ENCODE measurements at places on chromosomes 4 and X.

DNA sequence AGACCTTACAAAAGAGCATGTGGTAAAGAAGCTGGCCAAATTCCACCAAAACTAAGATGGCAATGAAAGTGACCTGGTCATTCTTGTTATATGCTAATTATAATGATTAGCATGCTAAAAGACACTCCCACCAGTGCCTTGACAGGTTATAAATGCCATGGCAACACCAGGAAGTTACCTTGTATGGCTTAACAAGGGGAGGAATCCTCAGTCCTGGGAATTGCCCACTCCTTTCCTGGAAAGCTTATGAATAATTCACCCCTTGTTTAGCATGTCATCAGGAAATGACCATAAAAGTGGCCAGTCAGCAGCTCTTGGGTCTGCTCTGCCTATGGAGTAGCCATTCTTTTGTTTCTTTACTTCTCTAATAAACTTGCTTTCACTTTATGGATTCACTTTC lies 87.9 kb downstream of the UPRT start:
- DNase-seq = no peak

DNA sequence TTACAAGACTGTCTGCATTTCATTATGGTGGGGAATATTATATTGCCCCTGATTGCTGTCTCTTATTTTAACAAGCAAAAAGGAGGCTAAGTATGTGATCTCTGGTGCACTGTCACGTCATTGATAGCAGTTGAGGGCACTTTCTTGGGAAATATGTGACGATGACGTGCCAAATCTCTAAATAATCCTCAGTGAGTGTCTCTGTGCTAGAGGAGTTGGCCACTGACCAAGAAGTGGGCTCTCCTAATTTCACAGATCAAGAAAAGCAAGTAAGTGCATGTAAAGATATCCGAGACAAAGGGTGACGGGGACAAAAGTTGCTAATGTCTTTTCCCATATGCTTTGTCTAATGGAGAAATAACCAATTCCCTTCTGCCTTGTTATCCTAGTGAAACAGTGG lies 487.4 kb upstream of the TENM3 start:
- no peak for DNase-seq

GRCh38 chr4:142579443-142579842 lies 266.7 kb downstream of the INPP4B start:
- DNase-seq = no peak

GRCh38 chrX:16836371-16836770 lies 33.8 kb downstream of the RBBP7 start:
- DNase-seq = no peak

GRCh38 chr4:105509291-105509690 lies 35.4 kb upstream of the PPA2 start:
- DNase-seq = no peak

DNA sequence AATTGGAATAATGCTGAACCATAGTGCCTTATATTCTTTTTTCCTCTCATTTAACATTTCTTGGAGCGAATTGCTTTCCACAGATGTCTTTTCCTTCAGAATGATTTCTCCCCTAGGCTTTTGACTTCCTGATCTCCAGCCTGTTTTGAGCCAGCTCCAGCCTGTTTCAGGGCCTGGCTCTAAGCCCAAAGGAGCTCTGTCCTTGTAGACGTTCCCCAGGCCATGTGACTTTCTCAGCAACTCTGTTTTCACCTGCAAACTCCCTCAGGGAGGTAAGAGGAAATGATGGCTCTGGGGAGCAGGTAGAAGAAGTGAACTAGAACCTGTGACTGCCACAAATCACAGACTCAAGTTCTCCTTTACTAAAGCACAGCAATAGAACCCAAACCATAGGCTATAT lies 89.1 kb downstream of the AKAP4 start:
- DNase-seq = no peak

GRCh38 chr4:73507541-73507940 lies 26.0 kb downstream of the AFM start:
- DNase-seq = no peak

DNA sequence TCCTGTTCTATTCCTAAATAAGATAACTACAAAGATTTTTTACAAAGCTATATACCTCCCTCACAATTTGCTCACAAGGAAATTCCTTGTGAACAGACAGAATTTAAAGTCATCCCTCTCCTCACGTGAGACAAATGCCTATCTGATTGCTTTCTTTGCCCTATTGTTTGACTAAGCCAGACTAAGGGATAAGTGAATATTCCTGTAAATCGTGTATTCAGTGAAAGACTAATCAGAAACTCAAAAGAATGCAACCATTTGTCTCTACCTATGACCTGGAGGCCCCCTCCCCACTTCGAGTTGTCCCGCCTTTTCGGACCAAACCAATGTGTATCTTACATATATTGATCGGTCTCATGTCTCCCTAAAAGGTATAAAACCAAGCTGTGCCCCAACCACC lies 15.3 kb upstream of the ZBTB33 start:
- DNase-seq = no peak

DNA sequence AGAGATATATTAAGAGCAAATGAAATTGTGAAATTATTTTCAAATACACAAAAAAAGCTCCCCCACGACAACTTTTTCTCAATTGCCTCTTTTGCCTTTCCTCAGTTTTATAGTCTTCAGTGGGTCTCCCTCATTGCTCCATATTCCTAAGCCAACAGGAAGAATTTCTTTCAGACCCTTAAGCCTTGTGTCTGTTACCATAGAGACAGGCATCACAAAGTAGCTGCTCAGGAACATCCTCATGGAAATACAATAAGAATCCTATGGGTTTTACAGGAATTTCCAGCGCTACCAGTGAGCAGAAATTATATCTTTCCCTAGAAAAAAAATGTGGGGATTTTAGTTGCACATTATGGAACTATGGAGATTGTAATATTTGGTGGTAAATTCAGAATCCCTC lies 121.9 kb upstream of the DMD start:
- DNase-seq = no peak

DNA sequence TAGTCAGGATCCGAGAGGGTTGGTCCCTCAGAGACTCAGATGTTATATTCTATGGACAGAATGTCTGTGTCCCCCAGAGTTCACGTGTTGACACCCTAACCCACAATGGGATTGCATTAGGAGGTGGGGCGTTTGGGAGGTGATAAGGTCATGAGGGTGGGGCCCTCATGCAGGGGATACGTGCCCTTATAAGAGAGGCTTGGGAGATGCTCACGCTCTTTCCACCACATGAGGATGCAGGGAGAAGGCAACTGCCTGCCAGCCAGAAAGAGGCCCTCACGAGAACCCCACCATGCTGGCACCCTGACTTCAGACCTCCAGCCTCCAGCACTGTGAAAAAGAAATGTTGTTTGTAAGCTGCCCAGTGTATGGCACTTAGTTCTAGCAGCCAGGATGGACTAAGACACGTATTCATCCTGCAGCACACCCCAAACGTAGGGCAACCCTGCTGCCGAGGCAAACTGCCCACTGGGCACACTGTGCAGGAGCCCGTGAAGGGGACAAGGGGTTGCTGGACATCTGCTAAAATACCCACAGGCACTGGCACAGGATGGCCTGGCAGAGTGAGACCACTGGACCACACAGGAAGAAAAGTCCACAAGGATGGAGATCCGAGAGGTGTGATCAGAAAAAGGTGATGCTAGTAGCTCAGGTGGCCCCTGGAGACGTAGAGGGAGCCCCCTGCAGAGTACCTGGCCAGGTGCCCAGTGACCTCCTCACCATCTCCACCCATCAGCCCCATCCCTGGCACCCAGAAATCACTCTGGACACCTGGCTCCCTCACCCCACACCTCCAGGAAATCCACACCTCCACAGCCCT lies 62.7 kb downstream of the HTRA3 start:
- DNase-seq = no peak

GRCh38 chr4:102503831-102504786 lies 3.0 kb downstream of the NFKB1 start:
- DNase-seq = no peak

GRCh38 chr4:69833251-69833650 lies 26.7 kb downstream of the SULT1E1 start:
- no peak for DNase-seq

GRCh38 chr4:121200795-121201472 lies 36.8 kb upstream of the TNIP3 start:
- no peak for DNase-seq

DNA sequence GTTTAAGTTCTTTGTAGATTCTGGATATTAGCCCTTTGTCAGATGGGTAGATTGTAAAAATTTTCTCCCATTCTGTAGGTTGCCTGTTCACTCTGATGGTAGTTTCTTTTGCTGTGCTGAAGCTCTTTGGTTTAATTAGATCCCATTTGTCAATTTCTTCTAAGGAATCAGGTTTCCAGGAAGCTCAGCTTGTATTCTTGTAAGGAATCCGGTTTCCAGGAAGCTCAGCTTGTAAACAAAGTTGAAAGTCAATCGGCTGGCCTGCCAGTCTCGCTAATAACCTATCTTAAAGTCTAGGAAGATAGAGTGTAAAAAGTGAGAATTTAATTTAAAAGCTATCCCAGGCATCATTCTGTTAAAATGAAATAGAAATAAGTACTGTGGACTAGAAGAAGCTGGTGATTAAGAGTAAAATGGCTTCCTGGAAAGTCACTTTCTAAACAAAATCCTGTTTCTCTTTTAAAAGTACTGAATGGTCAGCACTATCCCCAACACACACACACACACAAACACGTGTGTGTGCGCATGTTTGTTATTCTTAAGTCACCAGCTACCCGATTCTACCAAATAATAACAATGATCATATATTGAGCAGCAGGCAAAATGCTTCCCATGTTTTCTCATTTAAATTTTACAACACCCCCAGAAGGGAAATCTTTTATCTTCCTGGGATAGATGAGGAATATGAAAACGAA lies 171.7 kb downstream of the PAPSS1 start:
- no peak for DNase-seq

DNA sequence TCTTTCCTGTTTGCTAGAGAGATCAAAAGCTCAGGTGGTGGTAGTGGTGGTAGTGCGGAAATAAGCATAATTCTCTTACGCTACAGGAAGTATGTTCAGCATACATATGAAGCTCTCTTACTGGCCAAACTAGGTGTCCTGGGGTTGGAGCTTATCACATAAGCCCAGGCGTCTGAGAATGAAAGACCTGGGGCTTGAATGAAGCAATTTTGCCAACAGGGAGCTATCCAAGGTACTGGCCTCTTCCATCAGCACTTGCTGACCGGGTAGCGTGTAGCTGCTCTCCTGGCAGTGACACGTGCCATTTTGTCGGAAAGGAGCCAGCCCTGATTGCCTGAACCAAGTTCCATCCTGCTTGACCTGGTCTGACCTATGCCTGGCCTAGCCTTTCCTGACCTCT lies 65.9 kb upstream of the HPF1 start:
- no peak for DNase-seq

DNA sequence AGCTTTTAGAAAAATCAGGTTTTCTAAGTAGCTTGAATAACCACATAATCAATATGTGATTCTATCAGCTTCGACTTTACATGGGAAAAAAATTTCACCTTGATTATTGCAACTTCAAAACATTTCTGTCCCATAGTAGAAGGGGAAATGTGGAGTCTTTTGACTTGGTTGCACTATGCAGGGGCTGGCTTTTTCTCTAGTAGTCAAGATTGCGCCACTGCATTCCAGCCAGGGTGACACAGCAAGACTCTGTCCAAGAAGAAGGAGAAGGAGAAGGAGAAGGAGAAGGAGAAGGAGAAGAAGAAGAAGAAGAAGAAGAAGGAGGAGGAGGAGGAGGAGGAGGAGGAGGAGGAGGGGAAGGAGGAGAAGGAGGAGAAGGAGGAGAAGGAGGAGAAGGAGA lies 84.9 kb downstream of the MAML3 start:
- no peak for DNase-seq

DNA sequence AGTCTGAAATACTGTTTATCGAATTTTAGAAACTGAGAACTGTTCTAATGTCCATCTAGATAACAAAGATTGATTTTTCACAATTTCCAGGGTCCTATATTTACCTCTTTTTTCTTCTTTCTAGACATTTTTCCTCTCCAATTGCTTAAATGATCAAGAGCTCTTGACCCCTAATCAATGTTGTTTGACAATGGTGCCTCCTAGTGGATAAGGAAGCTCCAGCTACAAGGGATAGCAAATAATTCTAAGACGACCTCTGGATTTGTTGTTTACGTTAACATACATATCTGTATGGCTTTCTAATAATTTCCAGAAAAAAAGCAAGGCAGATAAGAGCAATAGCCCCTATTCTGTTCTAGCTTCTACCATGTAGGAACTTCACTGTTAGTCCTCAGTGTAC lies 35.8 kb downstream of the GPR82 start:
- no peak for DNase-seq

- DNase-seq = no peak
These were observed 32.8 kb upstream of the FGF2 start for GRCh38 chr4:122793811-122794210.

GRCh38 chrX:31547416-31547815 lies 475.6 kb upstream of the FTHL17 start:
- DNase-seq = no peak

GRCh38 chrX:45596188-45596808 lies 395.6 kb upstream of the DIPK2B start:
- no peak for DNase-seq

DNA sequence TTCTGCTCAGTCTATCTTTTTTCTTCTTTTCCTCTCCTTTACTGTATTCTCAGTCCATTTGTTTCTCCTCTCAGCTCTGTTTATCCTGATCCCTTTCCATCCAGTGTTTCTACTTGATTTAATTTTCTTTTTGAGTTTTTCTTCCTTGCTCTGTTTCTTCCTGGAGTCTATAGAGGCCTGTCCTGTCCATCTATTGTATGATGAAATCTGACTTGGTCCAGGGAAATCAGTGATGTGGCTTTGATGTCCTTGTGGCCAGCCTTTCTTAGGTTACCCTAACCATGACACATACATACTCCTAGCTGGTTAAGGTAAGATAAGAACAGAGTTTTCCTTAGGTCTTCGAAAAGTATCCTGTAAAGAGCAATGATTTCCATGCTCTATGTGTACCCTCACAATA lies 89.3 kb upstream of the LNX1 start:
- no peak for DNase-seq

DNA sequence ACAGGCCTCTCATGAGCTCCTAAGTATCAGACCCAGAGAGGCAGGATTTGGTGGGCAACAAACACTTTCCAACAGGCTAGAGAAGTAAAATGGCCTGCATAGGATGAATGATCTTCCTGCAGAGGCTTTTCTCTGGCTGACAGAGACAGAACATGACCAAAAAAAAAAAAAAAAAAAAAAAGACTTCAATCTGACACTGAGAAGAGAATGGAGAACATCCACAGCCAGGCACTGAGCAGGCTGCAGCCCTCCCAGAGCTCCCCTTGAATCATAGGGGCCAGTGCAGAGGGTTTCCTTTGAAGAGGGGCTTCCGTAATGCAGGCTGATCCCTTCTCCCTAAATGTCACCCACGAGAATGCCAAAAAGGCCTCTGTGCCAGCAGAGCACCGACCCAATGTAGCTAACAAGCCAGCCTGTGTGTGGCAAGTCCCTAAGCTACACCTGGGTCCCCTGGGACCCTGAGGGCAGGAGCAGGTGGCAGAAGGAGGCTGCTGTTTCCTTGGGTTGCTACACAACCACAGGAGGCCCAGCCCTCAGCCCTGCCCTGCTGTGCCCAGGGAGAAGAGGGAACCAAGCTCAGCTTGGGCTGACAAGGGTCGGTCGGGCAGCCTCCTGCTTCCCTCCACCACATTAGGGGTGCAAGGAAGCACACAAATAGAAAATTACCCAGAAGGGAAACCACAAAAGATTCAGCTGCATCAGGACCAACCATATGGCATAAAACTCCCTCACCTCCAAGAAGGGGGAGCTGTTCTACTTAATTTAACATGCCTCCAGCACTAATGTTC lies 55.6 kb downstream of the MAP7D2 start:
- DNase-seq = no peak
